Fibroblast of skin of scalp (primary cell): ENCODE measurements at places on chromosomes 3 and 15.

- DNase-seq, result peak; percentile 23
Observed at GRCh38 chr15:31111091-31111647, 9.6 kb upstream of the TRPM1 start.

DNA sequence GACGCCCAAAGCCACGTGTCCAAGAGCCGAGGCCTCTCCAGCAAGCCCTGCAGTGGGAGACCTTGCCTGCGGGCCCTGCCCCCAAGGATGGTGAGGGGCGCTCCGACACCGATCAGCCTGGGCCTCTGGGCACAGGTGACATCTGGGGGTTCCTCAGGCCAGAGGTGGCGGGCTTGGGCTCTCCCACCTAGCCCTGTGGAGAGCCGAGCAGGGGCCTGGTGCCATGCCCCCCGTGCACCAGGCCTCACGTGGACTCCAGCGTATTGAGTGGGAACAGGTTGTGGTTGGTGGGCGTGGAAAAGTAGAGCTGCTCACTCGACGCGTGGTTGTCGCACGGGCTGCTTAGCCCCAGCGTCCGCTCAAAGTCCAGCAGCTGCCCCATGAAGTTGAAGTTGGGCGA is 5.8 kb downstream of the DUSP7 start:
- no peak for DNase-seq

DNA sequence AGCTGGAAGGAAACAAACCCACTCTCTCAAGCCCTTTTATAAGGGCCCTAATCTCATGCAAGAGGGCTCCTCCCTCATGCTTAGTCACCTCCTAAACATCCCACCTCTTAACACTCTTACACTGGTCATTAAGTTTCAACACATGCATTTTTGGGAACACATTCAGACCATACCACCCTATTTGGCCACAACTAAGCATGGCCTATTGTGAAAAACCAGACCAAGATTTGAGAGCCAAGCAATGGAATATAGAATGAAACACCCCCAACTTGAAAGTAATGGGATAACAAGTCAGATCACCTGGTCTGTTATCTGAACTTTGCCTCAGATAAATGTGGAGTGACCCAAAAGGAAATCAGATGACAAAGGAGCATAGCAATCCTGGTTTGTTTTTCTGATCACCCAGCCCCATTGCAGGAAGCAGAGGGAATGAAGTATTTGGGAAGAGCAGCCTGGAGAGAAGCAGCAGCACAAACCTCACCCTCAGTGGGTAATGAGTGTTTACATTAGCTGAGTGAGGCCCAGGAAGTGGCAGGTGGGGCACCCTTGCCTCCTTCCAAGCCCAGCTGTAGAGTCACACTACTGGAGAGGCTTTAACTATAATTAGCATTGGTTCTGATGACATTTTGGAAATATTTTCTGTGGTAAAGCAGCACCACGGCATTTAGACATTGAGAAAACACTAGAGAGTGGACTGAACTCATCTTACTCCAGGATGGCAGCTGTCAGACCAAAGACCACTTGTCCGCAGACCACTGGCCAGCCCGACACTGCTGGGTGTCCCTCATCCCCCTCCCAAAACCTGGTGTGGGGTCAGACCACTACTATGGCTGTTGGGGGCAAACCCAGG is 48.8 kb upstream of the PRTG start:
- DNase-seq, result peak; percentile 69

- no peak for DNase-seq
Observed at GRCh38 chr3:105807701-105808100, 61.1 kb downstream of the CBLB start.

DNA sequence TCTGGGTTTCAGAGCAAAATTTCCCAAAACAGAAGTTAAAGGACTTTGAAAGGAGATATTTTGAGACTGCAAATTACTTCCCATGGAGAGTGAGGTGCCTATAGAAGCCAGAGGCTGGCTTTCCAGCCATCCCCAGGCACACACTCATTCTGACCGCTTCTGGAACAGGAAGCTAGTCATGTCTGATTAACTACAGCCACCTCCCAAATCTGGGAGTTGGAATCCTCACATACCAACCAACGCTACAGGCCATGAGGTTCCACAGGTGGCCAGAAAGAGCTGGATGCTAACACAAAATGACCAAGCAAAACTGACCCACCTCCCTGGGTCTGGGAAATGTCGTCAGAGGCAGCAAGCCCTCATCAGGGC is 87.2 kb downstream of the SNRK start:
- no peak for DNase-seq

- DNase-seq, result peak; percentile 59
Observed at GRCh38 chr15:74134387-74135027, 4.1 kb downstream of the ISLR2 start.

DNA sequence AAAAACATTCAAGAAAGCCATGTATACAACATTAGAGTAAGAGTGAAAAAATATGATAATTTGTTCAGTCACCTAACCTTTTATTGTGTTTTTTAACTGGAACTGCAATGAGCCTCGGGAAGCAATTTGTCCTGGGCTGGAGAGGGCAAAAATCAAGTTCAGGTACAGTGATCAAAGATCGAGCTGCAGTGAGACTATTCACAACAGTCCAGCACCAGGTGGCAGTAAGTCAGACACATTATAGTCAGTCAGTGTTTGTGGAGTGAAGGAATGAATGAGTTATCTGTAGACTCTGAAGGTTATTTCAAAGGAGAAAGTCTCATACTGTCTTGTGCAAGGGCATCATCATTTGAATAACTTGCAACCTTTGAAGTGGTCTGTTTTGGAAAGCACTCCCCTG is 116.6 kb downstream of the CHDH start:
- no peak for DNase-seq

DNA sequence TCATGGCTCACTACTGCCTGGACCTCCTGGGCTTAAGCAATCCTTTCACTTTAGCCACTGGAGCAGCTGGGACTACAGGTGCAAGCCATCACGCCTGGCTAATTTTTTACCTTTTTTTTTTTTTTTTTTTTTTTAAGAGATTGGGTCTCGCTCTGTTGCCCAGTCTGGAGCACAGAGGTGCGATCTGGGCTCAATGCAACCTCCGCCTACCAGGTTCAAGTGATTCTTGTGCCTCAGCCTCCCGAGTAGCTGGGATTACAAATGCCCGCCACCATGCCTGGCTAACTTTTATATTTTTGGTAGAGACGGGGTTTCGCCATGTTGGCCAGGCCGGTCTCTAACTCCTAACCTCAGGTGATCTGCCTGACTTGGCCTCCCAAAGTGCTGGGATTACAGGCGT is 50.7 kb upstream of the MELTF start:
- DNase-seq, result no peak

DNA sequence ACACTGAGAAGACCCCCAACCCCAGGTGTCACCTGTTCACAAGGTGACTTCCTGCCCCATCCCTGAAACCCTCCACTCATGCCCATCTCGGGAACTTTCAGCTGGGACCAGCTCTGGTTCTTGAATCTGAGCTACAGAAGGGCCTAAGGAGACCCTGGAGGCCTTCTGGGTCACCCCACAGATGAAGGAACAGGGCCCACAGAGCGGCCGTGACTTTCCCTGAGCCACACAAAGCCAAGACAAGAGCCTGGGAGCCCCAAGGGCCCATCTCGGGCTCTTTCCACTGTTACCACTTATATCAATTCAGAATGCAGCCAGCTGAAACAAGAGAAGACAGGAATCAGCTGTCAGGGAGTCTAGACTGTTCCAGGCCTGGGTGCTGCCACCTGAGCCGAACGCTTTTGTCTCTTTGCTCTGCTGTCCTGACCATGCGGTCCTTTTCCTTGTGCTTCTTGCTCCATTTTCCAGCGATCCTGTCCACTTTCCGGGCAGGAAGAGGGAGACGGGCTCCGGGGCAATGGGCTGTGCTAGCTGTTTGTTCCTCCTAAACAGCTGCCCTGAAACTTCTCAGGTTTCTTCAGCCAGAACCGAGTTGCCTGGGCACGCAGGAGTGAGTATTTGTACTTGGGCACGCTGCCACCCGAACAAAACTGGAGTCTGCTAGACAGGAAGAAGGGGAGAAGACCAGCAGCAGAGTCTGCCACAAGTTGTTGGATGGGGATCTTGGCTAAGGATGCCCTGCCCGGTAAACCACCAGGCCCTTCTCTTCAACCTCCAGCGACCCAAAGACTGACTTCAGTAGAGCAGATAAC is 28.0 kb upstream of the PIGZ start:
- DNase-seq, result no peak
